ENCODE measurements at places on chromosomes 6 and 20. TPM values are rescaled to one million over a fixed set of nuclear protein-coding genes. Genes with fewer than 3 reads are reported as not detected.

ANKEF1 gene
- 0.68 TPM for total RNA-seq

AIF1 gene
- total RNA-seq, result not detected

ZNF391 gene
- total RNA-seq, result 0.73 TPM

HUS1B gene
- total RNA-seq, result not detected

PSORS1C1 gene
- total RNA-seq, result 0.64 TPM

LIME1 gene
- 2.9 TPM for total RNA-seq

TRIM31 gene
- total RNA-seq, result not detected

GGTLC1 gene
- not detected for total RNA-seq

ARG1 gene
- total RNA-seq, result not detected

ANKRD66 gene
- not detected for total RNA-seq

BRD2 gene
- total RNA-seq, result 112 TPM

PRND gene
- total RNA-seq, result 0.15 TPM

OR2B3 gene
- not detected for total RNA-seq

PDE10A gene
- 10.1 TPM for total RNA-seq

All from cardiac ventricle fibroblast (primary cell).